ENCODE measurements at places on chromosomes 6 and 20.
A peak's percentile ranks its signal among the peaks of the same experiment; 100 is the strongest.

DNA sequence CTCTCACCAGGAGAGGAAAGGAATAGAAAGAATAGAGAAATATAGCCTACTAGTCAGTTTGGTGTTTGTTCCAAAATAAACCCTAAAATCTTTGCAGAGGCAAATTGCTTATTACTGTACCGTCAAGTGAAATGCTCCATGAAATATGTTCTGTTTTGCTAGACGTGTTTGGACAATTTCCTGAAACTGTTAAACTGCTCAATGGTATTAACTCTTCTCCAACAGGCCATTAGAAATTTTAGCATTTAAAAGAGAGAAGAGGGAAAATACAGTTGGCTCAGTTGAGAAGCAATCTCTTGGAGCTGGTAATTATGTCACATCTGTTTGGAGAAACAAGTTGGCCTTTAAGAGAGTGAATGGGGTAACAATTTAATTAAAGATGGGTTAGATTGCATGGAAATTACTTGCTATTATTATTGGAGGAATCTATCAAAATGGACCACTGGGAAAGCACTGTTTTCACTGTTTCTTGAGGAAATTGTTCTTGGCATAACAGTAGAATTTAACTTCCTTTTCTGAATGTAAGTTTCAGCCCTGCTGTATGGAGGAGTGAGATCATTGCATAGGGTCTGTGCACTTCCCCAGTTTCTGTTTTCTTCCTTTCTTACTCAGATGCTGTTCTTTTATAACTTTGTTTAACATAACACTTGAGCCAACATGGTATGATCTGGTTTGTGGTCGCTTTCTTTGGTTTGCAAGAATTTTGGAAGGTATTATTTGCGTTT lies 373.6 kb downstream of the PLCB1 start:
- DNase-seq: no peak

DNA sequence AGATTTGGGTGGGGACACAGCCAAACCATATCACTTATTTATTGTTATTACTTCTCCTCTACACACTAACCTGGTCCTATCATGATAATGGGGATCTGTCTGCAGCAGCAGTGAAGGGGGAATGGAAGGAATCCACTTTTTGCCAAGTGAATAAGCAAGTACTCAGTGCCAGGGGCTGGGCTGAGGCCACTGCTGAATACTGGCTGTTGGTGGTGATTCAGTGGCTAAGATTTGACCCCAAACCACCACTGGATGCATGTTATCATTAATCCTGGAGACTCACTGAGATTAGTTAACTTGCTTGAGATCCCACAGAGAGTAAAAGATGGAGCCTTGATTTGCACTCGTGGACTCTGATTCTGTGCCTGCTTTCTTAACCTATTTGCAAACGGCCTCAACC lies 127.7 kb downstream of the TSHZ2 start:
- no peak for DNase-seq

DNA sequence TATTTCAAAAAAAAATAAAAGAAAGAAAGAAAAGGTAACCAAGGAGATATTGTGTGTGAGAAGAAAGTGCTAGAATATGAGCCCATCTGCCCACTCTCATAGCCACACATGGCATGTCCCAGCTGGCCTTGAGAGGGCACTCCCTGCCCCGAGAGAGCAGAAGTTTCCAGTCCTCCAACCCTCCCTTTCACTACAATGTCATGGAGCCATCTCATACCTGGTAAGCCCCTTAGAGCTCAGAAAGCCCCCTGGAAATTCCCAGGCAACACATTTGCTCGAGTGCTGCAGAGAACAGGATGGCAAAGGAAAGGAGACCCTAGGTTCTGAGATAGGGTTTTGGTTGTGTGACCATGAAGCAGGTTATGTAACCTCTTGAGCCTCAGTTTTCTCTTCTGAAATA lies 75.8 kb upstream of the RIN2 start:
- DNase-seq: no peak

- DNase-seq: no peak
Observed at GRCh38 chr6:26233649-26234420, 131.2 kb upstream of the BTN3A2 start.

GRCh38 chr20:36070451-36070850 lies 84.1 kb upstream of the EPB41L1 start:
- peak; percentile 12 for DNase-seq

DNA sequence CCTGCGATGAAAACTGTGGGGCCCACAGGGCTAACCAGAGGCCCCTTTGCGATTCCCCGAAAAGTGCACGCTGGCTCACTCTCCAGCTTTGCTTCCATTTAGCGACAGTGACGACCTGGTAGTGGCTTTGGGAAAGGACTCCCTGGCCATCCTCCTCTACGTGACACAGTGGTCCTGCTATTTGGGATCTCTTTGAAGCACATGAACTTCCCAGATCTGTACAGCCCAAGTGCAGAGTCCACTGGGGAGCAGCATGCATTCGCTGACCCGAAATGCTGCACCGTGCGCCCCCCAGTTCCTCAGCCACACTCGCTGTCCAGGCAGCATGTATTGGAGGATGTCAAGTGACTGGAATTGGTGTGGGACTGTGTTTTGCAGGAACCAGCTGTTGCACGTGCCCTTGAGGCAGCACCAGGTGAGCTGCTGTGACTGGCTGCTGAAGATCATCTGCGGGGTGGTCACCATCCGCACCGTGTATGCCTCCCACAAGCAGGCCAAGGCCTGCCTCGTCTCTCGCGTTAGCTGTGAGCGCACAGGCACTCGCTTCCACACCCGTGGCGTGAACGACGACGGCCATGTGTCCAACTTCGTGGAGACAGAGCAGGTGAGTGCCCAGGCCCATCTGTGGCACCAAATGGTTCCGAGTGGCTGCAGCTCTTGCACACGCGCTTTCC lies 51.6 kb downstream of the SYNJ2 start:
- no peak for DNase-seq

DNA sequence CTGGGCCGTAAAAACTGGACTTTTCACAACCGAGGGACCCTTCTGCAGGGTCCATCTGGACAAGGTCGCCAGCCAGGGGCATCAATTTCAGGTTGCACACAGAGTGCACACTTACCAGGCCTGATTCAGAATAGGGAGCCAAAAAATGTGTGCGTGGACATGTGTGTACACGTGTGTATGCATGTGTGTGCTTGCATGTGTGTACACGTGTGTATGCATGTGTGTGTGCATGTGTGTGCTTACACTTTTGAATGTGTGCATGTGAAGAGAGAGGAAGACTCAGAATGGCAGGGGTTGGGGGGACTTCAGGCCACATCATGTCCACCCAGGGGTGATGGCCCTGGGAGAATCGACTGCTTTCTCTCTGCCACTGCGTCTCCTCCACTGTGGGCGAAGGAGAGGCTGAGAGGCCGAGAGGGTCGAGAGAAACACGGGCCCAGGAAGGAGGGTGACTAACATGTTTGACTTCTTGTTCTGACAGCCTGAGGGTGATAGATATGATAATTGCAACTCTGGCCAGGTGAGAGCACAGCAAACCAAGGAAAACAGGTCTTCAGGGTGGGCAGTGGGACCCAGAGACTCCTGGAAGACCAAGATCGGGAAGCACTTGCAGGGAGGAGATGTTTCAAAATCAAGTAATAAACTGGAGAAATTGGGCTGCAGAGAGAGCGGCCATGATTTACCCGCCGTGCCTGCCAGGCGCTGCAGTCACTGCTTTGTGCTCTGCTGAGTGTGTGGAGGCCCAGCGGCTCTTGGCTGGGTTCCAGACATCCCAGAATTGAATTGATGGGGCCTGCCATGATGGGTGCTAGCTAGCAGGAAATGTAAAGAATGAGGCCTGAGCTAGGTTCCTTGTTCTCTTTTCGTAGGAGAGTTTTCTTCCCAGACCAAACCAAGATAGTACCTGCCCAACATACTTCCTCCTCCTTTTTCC lies 310.8 kb downstream of the QKI start:
- no peak for DNase-seq

- no peak for DNase-seq
Observed at GRCh38 chr6:168062346-168063289, 16.4 kb downstream of the FRMD1 start.

DNA sequence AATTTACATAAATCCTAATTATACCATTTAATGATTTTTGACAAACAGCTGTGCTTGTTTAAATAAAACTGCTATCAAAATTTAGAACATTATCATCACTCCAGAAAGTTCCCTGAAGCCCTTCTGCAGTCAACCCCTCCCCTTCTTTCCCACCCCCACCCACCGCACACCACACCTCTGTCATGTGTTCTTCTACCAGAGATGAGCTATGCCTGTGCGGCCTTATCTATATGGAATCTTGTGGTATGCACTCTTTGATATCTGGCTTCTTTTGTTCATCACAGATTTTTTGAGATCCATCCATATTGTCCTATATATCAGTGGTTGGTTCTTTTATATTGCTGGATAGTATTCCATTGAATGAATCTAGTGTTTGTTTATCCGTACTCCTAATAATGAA lies 7.2 kb downstream of the MYLIP start:
- no peak for DNase-seq

- no peak for DNase-seq
Observed at GRCh38 chr6:3612341-3613041, 139.0 kb downstream of the PXDC1 start.

DNA sequence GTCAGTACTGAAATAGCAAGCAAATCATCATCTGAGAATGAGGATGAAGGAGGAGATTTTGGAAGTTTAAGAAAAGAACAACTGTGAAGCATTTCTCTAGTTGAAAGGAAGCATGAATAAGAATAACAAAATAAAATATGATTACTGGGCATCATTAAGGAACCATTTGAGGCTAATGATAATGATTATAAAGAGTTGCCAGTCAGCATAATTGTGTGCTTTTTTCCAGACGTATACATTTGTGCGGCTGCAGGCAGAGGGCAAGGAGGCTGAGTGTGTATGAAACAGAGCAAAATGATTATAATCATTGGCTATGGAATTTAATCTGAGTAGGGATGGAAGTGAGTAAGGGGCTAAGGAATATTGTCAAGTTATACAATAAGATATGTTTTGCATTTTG lies 218.7 kb upstream of the FUT9 start:
- DNase-seq: no peak

DNA sequence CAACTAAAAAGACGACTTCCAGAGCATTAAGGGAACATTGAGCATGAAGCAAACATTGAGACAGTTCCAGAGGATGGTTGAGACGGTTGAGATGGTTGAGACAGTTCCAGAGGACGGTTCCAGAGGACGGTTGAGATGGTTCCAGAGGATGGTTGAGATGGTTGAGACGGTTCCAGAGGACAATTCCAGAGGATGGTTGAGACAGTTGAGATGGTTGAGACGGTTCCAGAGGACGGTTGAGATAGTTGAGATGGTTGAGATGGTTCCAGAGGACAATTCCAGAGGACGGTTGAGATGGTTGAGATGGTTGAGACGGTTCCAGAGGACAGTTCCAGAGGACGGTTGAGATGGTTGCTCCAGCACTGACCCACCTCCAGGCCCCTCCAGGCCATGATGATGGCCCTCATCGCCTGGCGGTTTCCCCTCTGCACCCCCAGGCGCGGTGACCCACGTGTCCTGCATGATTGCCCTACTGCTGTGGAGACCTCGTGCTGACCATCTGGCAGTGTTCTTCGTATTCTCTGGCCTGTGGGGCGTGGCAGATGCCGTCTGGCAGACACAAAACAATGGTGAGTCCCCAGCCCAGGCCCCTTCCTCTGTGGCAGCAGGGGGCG lies 16.3 kb downstream of the UNC93A start:
- DNase-seq: no peak

- DNase-seq: no peak
Observed at GRCh38 chr20:25308671-25309394, 60.9 kb downstream of the PYGB start.

DNA sequence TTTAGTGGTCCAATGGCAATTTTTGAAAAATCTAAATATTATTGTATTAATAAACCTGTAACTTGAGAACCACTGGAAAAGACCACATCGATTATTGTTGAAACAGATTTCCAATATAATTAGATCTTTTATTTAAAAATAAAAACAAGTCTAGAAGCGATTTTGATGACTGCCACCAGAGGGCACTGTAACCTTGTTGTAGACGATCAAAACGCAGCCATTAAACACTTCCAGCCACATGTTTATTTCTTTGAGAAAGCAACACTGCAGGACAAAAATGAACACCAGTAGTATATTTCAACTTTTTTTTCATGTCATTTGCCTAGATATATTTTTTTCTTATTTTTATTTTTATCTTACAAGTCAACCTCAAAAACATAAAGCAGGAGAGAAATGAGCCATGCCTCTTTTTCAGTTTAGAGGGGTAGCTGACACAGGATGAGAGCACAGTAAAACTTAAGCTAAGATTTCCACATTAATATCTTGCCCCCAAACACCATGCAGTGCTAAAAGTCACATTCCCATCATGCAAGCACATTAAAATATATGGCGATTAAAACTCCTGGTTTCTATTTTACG lies 115.4 kb downstream of the OPRM1 start:
- DNase-seq: peak; percentile 44

- DNase-seq: no peak
Observed at GRCh38 chr6:168374541-168375071, 55.0 kb upstream of the DACT2 start.

DNA sequence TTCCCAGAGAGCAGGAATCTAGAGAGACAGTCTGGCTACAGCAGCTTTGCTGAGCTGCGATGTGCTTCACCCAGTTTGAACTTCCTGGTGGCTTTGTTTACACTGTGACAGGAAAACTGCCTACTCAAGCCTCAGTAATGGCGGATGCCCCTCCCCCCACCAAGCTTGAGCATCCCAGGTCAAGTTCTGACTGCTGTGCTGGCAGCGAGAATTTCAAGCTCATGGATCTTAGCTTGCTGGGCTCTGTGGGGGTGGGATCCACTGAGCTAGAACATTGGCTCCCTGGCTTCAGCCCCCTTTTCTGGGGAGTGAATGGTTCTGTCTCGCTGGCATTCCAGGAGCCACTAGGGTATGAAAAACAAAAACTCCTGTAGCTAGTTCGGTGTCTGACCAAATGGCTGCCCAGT lies 91.0 kb upstream of the ESR1 start:
- peak; percentile 16 for DNase-seq

DNA sequence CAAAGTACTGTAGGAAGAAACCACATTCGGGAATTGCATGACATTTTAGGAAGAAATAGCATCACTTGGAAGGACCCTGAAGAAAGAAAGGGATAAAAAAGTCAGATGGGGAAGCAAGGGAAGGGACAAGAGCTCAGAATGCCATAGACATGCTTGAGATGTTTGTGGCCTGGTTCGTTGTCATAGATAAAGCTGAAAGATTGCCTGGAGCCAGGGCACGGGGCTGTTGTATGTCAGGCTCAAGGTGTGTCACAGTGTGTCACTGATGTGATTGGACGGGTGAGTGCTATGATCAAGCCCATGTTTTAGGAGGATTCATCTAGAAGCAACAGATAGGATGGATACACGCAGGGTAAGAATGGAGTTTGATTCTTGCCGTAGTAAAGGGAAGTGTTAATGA lies 216.2 kb upstream of the SOX4 start:
- no peak for DNase-seq

GRCh38 chr20:1539816-1540419 lies 17.6 kb downstream of the SIRPD start:
- DNase-seq: no peak

GRCh38 chr6:31758281-31758680 lies 4.2 kb upstream of the SAPCD1 start:
- DNase-seq: no peak

All from endothelial cell (in vitro differentiated cells).